ENCODE measurements at places on chromosomes 7 and 10. TPM values are rescaled to one million over a fixed set of nuclear protein-coding genes. Genes with fewer than 3 reads are reported as not detected.

DNA sequence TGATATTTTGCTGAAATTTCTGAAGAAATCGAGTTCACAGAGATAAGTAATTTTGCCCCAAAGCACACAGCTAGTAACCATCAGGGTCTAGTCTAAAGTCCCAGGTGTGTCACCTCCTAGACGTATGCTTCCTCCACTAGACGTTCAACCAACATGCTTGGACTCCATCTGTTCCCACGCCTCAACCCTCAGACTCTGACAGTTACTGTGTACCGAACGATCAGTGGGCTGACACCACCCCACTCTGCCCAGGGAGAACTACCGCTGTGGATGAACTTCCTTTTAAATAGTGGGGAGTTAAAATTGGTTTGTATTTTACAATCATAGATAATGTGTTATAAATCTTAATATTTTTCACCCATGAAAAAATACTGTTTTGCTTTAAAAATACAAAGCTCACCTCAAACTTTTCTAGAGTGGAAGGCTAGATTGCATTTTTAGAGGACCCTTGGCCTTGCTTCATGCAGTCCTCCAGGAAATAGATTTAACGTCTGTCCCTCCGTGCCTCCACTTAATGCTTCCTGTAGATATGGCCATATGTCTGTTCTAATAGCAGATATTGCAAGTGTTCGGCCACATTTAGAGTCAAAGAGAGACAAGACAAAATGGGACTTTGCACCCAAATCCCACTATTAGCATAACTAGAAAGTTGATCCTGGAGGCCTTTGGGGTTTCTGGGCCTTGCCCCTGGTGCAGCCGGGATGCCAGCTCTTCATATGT, 91.4 kb upstream of the ZPBP start:
- no peak for DNase-seq

DNA sequence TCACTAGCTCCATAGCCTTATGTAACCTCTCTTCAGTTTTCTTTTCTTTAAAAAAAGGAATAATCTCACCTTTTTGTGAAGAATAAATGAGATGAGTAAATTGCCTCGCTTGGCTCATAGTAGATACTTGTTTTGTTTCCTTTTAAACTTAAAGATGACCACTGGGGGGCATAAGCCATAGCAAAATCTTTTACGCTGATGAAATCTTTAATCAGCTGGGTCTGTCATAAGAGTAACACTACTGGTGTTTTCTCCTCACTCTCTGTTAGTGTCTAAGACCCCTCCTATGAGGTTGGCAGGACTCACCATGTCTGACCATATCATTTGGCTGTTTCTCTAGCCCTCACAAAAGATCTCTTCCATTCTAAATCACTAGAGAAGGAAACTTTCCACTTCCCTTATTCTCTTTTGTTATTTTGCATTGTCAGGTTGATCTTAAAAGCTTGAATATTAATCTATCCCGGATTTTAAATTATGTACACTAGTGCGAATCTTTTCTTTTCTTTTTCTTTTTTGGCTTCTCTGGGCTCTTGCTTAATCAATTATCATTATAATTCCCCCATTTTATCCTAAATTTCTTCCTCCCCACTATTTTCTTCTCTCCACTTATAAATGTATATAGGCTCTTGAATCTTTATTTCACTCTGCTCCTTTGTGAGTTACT, 12.5 kb downstream of the STAG3 start:
- no peak for DNase-seq

GRCh38 chr7:137871170-137871915, 24.6 kb upstream of the DGKI start:
- no peak for DNase-seq

DNA sequence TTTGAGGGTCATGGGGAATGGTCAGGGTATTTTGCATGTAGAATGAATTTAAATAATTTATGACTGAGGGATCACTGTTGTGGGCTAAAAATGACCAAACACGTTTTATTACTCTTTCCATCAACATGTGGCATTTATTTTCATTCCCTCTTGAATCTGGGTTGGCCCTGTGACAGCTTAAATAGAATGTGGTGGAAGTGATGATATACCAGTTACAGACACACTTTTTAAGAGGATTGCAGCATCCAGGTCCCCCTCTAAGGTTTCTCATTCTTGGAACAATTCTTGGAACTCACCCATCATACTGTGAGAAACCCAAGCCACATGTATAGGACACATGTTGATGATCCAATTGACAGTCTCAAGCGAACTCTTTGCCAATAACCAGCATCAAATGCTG, 272.4 kb downstream of the ETV1 start:
- no peak for DNase-seq

- no peak for DNase-seq
Observed at GRCh38 chr7:159329818-159330378, 185.2 kb upstream of the VIPR2 start.

DNA sequence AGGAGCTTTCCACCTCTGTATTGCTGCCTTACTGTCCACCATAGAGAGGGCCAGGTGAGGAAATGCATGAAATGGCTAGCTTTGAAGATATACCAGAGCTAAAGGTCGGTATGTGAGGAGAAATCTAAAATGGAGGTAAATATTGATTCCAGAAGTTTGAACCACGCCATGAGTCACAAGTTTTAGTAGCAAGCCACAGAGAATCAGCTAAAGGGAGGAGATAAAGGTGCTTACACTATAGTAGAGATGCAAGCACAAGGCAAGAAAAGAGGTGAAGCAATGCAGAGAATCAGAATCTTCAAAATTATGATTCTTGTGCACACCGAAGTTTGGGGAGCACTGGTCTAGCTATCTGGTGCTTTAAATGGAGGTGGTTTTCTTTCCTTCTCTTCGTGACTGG, 3.0 kb upstream of the GSAP start:
- DNase-seq: no peak

- peak; percentile 99 for DNase-seq
Observed at GRCh38 chr10:112949875-112950507, at the start of gene TCF7L2. Gene TCF7L2 (plus strand): TSS chr10:112950247. CDS start chr10:112950757, 510 bp downstream.

DNA sequence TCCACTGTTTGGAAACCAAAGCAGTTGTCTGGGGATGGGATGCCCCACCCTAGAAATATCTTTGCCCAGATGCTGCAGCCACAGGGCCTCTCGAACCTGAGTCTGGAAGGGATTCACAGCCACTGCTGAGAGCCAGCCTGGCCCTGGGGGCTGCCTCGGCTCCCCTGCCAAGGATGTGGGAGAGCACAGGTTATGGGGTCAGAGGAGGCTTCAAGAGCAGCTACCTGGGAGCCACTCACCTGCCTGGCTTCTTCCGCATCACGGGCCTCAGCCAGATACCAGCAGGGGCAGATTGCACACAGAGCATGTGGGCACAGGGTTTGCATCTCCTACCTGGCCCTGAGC, 5.4 kb upstream of the PWWP2B start:
- peak; percentile 17 for DNase-seq

DNA sequence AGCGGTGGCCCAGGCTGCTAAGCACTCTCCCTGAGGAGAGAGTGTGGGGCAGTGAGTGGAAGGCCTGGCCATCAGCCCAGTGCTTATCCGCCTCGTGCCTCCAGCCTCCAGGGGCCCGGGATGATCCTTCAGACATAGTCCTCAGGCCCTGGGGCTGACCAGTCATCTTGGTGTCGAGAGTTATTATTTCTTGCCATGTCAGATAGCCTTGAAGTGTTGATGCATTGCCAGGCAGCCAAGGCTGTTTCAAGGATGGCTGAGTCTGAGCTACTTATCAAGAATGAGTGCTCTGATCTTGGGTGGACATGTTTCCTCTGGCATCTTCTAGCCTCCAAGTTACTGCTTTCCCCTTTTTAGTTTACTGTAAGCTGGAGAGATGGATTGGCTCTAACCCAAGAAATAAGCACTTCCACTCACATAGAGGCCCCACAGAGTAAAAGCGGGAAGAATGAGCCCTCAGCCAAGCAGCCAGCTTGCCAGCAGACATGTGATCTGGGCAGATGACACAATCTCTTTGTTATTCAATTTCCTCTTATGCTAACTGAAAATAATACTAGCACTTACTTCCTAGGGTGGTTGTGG, 136.5 kb upstream of the NAMPT start:
- DNase-seq: peak; percentile 87

- DNase-seq: no peak
Observed at GRCh38 chr10:49741108-49741995, 20.8 kb downstream of the OGDHL start.

GRCh38 chr7:51426163-51426562, 109.6 kb upstream of the COBL start:
- no peak for DNase-seq

GRCh38 chr10:95242581-95243317, 48.1 kb downstream of the PDLIM1 start:
- peak; percentile 82 for DNase-seq

GRCh38 chr7:27605283-27605682, 57.4 kb downstream of the HIBADH start:
- DNase-seq: no peak

DNA sequence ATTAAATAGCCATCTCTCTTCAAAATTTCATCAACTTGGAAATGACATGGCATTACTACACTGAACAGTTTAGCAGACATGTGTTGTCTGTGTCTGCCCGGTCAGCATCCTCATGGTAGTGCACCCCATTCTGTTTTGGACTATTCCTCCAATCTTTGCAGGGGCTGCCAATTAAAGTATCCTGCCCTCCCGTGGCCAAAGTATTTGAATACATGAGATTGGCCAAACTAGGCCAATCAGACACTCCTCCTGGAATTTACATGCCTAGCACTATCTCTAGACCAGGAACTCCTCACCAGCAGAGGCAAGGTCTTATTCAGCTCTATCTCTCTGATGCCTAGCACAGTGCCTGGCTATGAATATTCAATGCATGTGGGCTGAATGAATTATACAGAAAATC, 4.4 kb downstream of the SHTN1 start:
- DNase-seq: no peak

GRCh38 chr7:81053623-81054022, 134.8 kb upstream of the SEMA3C start:
- DNase-seq: no peak

DNA sequence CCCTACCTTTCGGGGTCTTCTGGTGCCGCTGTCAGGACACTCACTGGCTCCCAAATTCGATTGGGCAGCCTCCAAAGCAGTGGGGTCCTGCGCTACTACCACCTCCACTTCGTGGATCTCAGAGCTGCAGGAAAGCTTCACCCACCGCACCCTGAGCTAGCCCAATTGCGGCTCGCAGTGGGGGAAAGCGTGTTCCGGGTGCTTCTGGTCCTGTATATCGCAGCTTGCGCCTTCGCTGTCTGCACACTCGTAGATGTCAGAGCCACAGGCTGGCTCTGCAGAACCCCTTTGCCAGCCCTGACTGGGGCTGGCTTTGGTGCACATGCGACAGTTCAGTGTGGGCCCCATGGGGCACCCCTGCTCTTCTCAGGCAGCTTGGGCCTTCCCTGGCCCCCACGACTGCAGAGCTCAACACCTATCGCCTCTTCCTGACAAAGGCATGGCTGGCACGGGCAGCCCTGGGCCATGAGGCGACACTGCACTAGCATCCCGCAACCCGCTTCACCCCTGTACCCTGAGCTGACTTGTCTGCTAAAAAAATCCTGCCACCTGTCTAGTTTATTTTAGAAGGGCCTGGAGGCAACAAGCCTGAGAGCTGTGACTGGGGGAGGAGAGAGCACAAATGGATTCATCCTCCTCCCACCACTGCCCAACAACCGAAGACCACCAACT, 78.7 kb upstream of the ABI1 start:
- DNase-seq: no peak

DNA sequence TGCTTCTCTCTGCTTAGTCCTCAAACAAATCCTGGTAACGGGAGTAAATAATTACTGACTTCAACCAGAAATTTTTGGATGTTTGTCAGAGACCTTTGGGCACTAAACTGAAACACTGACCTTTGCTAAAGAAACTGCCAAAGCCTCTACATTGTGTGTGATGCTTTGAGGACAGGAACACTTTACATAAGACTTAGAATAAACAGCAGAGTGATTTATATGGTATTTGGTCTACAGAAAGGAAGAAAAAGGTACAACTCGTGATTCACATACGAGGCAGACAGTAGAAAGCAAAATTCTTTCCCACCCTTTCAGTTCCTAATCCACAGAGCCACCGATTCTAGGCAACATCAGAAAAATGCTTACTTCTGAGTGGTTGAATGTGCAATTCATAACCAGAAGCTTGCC, 59.8 kb downstream of the SLC16A12 start:
- no peak for DNase-seq

DNA sequence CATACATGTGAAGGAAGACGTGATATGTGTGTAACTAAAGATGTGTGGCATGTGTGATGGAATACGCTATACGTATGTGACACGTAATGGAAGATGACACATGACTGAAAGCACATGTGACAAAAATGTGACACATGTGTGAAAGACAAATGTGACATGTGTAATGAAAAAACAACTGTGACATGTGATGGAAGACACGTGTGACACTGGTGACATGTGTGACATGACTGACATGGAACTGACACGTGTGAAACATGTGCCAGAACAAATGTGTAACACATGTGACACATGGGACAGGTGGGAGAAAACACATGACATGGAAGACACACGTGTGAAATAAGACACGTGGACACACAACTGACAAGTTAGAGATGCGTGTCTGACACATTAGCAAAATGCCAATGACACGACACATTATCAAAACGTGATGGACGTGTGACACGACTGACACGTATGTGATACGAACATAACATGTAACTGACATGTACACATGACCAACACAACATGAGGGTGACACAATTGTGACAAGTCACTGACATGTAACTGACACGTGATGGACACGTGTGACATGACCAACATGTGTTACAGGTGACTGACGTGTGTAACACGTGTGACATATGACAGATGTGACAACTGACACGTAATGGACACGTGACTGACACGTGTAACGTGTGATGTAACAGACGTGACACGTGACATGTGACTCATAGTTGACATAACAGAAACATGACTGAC, 24.4 kb downstream of the CRPPA start:
- DNase-seq: peak; percentile 20

DNA sequence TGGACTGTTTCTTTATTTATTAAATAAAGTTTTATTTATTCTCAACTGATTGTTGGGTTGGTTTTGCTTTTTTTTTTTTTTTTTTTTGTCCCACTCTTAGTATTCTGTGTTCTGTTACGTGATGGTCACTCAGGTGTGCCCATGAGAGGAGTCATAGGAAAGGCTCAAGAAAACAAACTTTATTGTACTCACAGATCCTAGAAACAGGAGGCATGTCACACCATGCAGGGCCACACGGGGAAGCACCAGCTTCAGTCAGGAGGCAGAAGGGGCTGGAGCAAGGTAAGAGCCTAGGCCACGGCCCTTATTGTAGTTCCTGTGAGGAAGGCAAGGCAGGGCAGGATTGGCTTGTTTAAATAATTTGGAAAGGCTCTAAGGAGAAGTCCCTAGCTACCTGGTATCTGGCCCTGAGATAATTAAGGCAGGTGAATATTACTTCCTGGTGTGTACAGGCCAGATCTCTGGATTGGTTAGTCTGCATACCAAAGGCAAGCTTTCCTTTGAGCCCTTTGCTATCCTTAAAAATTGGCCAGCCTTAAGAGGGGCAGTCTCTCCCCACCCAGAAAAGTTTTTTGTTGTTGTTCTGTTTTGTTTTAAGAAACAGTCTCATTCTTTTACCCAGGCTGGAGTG, 8.3 kb downstream of the ATOH7 start:
- DNase-seq: peak; percentile 26

SPDYE16 gene
- not detected for total RNA-seq

DPP6 gene
- 22.3 TPM for total RNA-seq

RADIL gene
- total RNA-seq: not detected

PTPRZ1 gene
- total RNA-seq: 31.6 TPM

LIPF gene
- total RNA-seq: 449 TPM

SEC61G gene
- 204 TPM for total RNA-seq

PVRIG gene
- total RNA-seq: 3.8 TPM

TWIST1 gene
- 6.1 TPM for total RNA-seq

COPS6 gene
- 87.5 TPM for total RNA-seq

CREB5 gene
- 1.4 TPM for total RNA-seq

MYO1G gene
- 4.0 TPM for total RNA-seq

TMEM229A gene
- total RNA-seq: 2.8 TPM

EPO gene
- not detected for total RNA-seq
